ENCODE measurements at places on chromosomes 12 and 14. TPM values are rescaled to one million over a fixed set of nuclear protein-coding genes. Genes with fewer than 3 reads are reported as not detected.

DNA sequence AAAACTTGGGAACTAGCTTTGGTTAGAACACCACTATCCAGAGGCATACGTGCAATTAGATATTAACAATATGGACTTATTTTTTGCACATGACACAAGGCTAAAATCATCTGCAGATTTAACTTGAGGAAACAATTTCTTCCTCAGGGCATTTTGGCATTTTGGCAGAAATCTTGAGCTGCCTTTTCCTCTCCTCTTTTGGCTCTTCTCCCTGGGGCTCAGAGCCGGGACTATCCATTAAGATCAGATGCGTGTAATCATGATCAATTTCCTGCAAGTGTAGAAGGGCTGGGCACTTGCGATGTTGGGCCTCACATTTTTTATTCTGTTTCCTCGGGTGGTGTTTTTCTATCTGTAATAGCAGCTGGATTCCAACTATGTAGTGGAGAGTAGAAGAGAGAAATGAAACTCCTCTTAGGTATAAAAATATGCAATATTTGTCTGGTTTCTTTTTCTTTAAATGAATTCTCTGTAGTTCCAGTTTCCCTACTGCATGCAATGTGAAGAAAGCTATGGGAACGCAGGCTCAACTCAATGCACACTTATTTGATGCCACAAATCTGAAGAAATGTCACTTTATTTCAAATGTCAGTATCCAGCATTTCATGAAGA is 1010.8 kb downstream of the FLRT2 start:
- peak overlapping the region; percentile 21 for H3K27ac ChIP-seq
- no peaks in the 10 kb centered on the region for H3K36me3 ChIP-seq
- no peak for DNase-seq
- H3K27me3 ChIP-seq: no peaks in the 10 kb centered on the region
- peaks cover 5% of the 10 kb centered on the region for H3K4me1 ChIP-seq

DNA sequence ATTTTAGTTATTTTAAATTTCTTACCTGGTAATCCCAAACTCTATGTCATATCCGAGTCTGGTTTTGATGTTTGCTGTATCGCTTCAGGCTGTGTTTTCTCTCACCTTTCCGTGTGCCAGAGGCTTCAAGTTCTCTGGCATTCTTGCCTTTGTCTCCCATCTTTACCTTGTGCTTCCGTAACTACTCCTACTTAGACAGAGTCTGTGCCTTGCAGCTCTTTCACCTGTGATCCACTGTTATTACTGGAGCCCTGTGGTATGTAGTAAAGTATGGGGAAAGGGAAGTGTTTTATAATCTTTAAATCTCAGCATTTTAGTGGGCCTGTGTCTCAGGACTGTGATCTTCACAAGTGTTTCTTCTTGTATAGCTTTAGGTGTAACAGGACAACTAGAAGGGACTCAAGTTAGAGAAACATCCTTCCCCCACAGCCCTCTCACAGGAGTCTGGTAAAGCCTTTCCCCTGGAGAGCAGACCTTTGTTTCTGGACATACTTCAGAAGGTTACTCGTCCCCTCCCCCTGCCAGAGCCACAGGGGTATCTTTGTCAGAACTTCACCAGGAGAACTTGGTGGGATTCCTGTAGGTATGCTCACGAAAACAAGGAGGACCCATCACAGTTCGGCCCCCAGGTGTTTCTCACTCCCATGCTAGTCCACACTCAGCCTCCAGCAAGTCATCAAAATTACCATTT is 11.1 kb downstream of the IFNG start:
- H3K36me3 ChIP-seq: no peaks in the 10 kb centered on the region
- peaks cover 11% of the 10 kb centered on the region for H3K27me3 ChIP-seq
- no peak for DNase-seq
- H3K4me3 ChIP-seq: no peak overlapping the region

DNA sequence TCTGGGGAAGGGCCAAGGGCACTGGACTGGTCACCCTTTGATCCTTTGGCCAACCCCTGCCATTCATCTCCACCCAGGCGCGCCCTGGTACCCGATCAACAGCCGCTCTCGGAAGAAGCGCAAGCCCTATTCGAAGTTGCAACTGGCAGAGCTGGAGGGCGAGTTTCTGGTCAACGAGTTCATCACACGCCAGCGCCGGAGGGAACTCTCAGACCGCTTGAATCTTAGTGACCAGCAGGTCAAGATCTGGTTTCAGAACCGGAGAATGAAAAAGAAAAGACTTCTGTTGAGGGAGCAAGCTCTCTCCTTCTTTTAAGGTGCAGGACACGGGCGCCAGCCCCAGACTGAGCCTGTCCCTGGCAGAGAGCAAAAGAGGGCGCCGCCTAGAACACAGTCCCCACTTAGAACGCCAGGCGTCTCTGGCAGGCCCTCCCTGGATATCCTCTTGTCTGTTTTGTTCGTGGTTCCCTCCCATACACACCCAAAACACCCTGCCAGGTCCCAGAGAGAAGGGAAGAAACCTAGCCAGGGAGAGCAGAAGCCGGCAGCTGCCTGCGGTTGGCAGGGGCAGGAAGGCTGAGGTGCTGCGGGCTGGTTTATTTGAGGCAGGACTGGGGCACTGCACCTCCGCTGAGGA is 1.7 kb downstream of the HOXC12 start:
- H3K4me3 ChIP-seq: no peak overlapping the region
- no peak for DNase-seq
- H3K36me3 ChIP-seq: no peaks in the 10 kb centered on the region
- no peak overlapping the region for H3K27ac ChIP-seq
- no peaks in the 10 kb centered on the region for H3K4me1 ChIP-seq
- H3K27me3 ChIP-seq: no peaks in the 10 kb centered on the region

DNA sequence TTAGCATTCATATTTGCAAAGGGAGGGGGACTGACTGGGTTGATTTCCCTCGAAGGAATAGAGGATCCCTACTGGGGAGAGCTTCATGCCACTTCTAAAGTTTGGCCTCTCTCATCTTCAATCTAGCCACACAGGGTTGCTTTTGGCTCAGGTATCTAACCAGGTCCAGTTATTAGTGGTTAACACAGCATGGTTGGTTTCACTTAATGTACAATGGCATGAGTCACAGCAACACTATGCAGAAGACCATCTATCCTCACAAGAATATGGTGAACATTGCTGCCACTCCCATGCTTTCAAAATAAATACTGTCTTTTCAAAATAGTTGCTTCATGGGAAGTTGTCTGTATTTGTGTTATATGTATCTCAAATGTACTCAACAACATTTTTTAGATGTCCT is 6.6 kb upstream of the RAB3IP start:
- peaks cover 11% of the 10 kb centered on the region for H3K4me1 ChIP-seq
- H3K27me3 ChIP-seq: no peaks in the 10 kb centered on the region
- H3K4me3 ChIP-seq: no peak overlapping the region
- H3K36me3 ChIP-seq: no peaks in the 10 kb centered on the region
- H3K27ac ChIP-seq: peak overlapping the region; percentile 61

DNA sequence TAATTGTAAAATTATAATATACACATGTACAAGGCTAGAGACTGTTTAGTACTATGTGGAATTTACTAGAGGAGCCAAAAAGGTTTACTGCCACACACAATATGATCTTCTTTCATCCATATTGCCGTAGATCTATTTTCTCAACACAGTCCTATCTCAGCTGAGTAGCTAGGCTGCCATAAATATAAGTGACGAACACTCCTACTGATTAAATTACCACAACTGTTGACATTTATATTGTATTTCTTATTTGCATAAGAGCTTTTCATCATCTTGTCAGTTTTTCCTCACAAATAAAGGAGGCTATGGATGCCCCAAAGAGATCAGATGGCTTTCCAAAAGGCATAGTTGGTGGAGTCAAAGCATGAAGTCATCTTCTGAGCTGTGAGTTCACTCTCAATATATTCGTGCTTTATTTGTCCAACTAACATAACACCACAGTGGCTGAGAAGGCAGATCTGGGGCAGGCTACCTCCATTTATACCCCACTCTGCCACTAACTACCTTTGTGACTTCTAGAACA is 78.6 kb downstream of the CCDC59 start:
- H3K27me3 ChIP-seq: no peaks in the 10 kb centered on the region
- no peaks in the 10 kb centered on the region for H3K36me3 ChIP-seq
- H3K4me3 ChIP-seq: no peak overlapping the region
- no peaks in the 10 kb centered on the region for H3K4me1 ChIP-seq

OR4K17 gene
- total RNA-seq: not detected

HNF1A gene
- not detected for total RNA-seq

WIF1 gene
- total RNA-seq: not detected

Data from MCF 10A (cell line).